LNCaP clone FGC (cell line): ENCODE measurements at places on chromosomes 7 and 10.

- DNase-seq = no peak
Measured at GRCh38 chr10:89867964-89868363, 166.6 kb downstream of the KIF20B start.

GRCh38 chr7:99955247-99955646, 20.6 kb downstream of the AZGP1 start:
- DNase-seq = no peak

- DNase-seq = peak; percentile 91
Measured at GRCh38 chr10:61124756-61125530, 181.0 kb upstream of the RHOBTB1 start.

DNA sequence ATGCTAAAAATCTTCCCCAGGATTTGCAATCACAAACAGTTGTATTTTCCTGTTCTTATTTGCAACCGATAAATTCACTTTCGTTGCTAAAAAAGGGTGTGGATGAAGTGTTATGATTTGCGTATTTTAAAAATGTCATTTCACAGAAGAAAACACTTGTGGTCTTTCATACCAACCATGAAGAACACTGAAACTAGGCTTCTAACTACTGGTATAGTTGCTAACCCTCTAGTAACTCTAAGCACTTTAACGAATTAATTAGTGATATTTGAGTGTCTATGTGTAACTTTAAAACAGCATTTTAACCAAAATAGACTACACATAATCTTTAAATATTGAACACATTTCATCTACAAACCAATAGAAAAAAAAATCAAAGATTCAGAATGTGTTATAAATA, 188.1 kb upstream of the PTN start:
- no peak for DNase-seq

GRCh38 chr7:80967071-80967916, 48.4 kb upstream of the SEMA3C start:
- DNase-seq = no peak

GRCh38 chr7:45116048-45116447, 4.6 kb upstream of the TBRG4 start:
- no peak for DNase-seq

DNA sequence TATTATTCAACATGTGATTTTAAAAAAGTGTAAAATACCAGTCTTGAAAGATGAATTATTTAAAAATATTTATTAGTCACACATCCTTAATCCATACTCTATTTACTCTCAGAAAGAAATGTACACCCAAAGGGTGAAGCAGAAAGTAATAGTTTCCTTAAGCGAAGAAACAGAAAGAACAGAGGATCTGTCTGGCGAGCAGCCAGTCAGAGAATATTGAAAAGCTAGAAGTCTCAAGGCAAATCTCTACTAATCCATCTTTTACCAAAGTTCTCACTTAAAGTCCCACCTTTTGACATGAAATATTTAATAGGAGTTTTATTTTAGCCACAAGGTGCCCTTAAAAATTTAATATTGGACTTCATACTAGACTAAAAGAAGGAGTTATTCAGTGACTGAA, 46.7 kb downstream of the MKX start:
- DNase-seq = no peak

DNA sequence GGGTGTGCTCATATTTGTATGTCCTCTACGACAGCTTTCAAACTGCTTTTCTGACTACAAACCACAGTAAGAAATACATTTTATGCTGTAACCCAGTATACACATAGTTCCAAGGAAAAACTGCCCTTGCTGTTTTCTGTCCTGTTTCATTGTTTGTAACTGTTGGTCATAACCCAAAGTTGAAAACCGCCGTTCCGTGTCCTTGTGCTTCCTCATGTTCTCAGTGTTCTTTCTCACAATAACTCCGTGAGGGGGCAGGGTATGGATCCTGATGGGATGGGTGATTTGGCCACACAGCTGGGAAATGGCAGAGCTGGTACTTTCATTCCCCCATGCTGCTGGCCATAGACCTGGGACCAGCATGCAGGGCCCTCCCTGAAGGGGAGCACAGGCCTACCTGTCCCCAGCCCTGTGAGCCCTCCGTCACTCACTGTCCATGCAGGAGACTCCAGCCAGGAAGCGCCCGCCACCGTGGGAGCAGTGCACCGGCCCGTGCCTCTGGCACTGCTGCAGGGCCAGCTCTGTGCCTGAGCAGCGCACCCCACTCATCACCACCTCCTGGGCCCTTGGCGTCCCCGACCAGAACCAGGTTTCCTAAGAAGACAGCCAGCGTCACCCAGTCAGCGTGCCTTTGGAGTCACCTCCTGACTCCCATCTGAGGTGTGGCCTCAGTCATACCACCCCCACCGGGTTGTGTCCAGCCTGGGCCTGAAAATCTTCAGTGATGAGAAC, 12.7 kb downstream of the LOXL4 start:
- DNase-seq = no peak

- DNase-seq = no peak
Measured at GRCh38 chr7:128211626-128212025, 29.5 kb upstream of the LEP start.

GRCh38 chr10:86632951-86633350, 21.4 kb upstream of the OPN4 start:
- no peak for DNase-seq

GRCh38 chr7:128876978-128877755, 14.5 kb downstream of the ATP6V1F start:
- no peak for DNase-seq

GRCh38 chr10:28678687-28679457, 1.6 kb downstream of the BAMBI start:
- no peak for DNase-seq

GRCh38 chr7:69502358-69502757, 95.9 kb upstream of the AUTS2 start:
- DNase-seq = no peak

GRCh38 chr10:127406018-127406550, 143.0 kb upstream of the NPS start:
- DNase-seq = no peak

DNA sequence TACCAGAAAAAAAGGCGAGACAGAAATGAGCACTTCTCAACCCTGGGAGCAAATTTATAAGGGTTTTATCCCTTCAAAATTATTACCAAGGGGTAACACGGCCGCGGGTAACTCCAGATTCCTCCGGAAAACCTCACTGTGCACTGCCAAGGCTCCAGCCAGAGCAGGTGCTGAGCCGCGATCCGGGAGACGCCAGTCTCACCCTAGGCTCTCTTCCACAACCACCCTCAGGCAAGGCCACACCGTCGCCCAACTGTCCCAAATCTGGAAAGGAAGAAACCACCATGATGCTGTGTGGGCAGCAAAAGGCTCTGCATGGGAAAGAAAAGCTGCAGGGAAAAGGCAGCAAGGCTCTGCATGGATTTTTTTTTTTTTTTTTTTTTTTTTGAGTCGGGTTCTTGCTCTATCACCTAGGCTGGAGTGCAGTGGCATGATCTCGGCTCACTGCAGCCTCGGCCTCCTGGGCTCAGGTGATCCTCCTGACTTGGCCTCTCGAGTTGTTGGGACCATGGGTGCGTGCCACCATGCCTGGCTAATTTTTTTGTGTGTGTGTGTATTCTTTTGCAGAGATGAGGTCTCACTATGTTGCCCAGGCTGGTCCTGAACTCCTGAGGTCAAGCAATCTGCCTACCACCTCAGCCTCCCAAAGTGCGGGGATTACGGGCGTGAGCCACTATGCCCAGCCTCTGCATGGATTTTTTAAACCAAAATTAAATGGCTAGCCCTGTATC, 39.0 kb downstream of the MAD1L1 start:
- DNase-seq = no peak

DNA sequence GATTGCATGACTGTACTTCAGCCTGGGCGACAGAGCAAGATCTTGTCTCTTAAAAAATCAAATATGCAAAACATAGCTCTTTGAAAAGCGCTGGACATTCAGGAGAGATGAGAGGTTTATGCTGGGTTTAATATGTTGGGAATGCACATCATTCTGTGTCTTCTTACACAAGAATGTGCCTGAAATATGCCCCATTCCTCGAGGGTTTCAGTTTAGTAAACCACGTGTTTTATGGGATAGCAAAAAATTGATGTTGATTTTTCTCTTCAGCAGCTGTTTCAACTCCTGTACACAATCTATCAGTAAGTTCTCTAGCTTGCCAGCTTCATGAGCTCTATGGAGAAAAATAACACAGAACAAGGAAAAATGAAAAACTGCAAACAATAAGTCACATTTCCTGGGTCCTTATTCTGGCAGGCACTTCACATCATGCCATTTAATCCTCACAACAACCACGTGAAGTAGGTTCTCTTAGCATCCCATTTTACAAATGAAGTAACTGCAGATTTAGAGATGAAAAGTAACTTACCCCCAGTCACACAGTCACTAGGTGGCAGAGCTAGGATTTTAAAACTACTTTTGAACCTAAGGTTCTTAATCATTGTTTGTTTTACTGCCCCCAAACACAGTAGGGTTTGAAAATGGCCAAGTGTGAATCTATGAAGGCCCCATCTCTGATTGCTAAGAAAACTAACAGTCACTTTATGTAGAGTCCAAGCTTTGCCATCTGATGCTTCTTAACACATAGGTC, 423.6 kb downstream of the PHTF2 start:
- no peak for DNase-seq

- DNase-seq = no peak
Measured at GRCh38 chr7:130970696-130971095, 236.7 kb upstream of the KLF14 start.

DNA sequence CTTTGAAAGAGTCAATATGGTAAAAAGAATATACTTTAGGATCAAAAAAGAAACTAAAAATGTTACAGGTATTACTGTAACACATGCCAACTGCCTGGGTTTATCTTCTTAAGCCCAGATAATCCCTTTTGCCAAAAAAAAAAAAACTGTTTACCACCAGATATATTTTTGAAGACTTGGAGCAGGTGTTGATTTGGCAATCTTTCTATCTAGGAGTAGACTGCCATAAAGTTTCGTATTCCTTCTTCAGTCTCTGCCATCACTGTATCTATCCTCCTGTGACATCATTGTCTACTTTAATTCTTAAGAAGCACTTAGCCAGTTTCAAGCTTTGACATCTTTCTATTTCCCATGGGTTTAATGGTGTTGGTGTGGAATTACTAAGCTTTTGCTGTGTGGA, 161.0 kb downstream of the ST7 start:
- DNase-seq = peak; percentile 18

DNA sequence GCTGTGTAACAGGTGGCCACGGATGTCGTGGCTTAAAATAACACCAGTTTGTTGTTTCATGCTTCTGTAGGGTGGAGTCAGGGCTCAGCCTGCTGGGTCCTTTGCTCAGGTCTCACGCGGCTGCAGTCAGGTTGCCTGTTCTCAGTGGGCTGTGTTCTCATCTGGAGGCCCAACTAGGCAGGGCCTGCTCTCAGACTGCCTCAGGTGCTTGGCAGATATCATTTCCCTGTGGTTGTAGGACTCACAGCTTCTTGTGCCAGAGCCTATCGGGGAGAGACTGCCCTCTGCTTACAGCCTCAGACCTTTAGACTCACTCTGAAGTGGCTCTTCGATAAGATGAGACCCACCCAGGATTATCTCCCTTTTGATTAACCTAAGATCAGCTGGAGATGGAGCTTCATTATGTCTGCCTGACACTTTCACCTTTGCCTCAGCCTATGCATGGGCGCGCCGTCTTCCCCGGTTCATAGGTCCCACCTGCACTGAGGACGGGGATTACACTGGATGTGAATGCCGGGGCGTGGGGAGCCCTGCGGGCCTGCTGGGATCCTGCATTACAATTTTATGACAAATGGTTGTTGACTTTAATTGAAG, 55.3 kb downstream of the INPP5A start:
- DNase-seq = no peak

DNA sequence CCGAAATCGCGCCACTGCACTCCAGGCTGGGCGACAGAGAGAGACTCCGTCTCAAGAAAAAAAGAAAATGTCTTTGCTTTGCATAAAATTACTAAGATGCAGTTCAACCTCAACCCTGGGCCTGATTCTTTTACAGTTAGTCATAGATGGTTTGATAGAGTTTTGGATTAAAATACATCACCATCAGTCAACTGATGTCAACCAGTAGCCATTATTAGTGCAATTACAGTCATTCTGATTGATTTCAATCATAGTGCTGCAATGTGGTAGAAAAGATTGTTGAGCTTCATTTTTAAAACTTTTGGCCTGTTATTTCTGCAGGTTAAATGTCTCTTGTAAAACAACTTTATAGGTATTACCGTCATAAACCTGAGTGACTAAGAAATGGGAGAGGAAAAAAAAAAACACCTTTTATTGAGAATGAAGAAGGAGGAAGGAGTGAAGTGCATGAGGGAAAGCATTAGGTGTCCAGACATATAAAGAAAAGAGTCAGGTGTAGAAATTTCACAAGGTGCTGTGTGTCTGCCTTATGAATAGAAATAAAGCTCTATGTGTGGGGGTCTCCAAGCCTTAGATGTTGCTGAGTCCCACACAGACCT, 150.6 kb downstream of the TRIL start:
- DNase-seq = no peak

- DNase-seq = no peak
Measured at GRCh38 chr10:34434119-34434594, 380.9 kb downstream of the PARD3 start.

DNA sequence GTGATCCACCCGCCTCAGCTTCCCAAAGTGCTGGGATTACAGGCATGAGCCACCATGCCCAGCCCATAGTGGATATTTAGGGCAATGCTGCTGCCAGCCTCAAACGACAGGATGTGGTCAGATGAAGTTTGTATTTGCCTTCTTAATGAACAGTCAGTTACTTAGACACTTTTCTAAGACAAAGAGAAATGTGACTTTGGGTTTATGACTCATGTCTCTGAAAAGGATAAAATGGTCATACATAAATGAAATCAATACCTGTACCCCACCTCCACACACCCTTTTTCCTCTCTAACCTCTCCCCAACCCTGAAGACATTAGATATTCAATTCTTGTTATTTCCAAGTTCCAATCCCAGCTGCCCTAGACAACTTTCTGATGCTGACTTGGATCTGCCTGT, 109.3 kb upstream of the INSIG1 start:
- no peak for DNase-seq

DNA sequence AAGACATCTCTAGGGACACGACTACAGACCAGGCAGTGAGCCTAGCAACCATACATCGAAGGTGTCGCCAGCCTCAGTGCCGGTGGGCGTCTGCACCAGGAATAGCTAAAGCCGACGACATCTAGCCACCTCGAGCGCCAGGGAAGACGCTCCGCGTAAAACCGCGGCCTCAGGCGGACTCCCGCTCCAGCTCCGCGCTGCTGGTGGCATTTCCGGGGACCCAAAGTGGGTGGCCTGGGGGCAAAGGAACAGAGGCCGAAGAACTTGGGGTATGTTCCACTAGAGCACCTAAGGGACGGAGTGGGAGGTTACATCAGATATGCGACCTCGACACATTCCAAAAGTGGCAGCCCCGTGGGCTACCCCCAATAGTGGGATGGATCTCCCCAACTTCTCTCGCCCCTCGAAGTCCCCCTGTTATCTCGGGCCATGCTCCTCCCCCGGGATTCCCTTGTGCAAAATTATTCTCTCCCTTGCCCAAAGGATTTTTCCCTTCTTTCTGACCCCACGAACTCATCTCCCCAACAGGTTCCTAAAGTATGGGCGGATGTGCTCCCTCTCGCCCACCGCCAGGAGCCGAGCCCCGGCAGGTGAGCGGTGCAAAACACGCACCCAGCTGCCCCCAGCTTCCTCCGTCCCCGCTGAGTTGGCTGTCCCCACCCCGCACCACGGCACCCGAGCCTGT, 1.2 kb downstream of the KCNMA1 start:
- DNase-seq = no peak
